Dorsolateral prefrontal cortex (tissue), 122 donors: ENCODE measurements at places on chromosomes 16 and 17.

DNA sequence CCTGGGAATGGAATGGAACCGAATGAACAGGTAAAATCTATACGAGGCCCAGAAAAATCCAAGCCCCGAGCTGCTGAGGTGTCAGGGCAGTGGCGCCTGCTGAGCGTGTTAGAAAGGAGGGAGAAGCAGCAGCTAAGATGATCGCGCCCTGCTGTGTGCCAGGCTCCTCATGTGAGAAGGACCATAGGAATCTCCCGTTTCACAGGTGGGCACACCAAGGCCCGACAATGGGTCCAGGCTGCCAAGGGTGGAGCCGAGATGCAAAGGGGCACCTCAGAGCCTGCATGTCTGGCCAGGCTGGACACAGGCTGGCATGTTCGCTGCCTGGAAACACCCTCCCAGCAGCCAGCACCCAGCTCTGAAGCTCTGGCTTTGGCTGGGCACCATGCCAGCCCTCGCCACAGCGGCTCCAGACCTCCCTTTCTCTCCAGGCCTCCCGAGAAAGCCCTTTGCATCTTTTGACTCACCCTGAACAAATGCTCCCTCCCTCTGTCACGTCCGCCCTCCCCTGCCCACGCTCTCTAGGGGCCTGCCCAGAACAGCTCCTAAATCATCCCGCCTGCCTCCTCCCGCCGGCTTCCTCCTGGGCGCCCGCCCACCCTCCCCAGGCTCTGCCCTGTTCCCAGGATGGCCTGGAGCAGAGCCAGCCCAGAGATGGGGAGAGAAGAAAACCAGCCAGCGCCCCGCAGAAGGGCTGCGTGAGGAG is 217.8 kb upstream of the GSE1 start:
- DNase-seq, result peak; percentile 52

- DNase-seq, result no peak
Measured at GRCh38 chr17:4604111-4604644, 19.8 kb downstream of the SMTNL2 start.

- no peak for DNase-seq
Measured at GRCh38 chr16:48574766-48575165, 35.2 kb downstream of the N4BP1 start.

- peak; percentile 9 for DNase-seq
Measured at GRCh38 chr16:27238591-27238990, 30.0 kb downstream of the NSMCE1 start.

DNA sequence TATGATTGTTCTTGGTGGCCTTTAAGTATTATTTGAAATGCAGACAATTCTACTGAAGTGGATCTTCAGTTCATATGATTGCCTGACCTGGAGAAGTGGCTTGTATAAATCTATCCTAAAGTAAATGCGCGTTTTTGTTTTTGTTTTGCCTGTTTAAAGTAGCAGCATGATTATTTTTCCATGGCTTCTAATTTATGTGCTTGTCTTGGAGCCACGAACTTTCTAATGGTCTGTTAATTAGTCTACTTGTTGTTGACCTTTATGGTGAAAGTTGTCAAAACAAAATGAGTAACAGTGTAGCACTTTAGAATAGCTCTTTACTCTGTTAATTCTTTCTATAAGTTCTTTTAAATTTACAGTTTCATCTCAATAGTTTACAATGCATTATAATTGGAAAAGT is 1.7 kb downstream of the PRKAR1A start:
- no peak for DNase-seq

DNA sequence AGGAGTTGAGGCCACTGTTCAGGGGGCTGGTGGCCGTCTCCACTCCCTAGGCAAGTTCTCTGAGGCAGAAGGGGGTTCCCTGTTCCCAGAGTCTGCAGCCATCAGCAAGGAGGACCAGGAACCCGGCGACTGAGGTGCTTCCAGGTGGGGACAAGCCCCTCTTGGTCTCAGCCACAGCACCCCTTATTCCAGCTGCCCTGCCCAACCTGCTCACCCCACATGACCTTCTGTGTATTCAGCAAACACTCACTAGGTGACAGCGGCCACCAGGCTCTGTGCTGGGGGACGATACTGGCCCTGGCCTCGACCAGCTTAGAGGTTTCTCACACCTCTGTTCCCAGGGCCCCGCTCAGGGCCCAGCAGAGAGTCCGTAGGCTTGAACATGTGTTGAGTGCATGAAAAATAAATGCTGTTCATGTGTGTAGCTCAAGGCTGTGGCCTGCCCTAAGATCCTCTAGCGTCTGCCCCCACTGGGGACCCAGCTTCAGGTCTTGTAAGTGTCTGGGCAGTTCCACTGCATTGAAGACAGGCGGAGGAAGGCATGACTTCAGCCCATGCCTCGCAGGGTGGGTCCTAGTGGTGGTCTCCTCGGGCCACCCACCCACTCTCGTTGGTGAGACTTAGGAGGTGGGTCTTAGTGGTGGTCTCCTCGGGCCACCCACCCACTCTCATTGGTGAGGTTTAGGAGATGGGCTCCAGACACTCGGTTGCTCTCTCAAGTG is 44.2 kb downstream of the NT5M start:
- no peak for DNase-seq

GRCh38 chr17:56583772-56584171 is 9.7 kb upstream of the NOG start:
- DNase-seq, result no peak

GRCh38 chr17:82737967-82738877 is 2.8 kb downstream of the FN3K start:
- peak; percentile 94 for DNase-seq

GRCh38 chr16:2531371-2531695 is at the start of gene CEMP1:
TSS of gene CEMP1 (minus strand) at chr16:2531408. CDS start at chr16:2531073, 335 bp downstream.
- DNase-seq, result no peak

DNA sequence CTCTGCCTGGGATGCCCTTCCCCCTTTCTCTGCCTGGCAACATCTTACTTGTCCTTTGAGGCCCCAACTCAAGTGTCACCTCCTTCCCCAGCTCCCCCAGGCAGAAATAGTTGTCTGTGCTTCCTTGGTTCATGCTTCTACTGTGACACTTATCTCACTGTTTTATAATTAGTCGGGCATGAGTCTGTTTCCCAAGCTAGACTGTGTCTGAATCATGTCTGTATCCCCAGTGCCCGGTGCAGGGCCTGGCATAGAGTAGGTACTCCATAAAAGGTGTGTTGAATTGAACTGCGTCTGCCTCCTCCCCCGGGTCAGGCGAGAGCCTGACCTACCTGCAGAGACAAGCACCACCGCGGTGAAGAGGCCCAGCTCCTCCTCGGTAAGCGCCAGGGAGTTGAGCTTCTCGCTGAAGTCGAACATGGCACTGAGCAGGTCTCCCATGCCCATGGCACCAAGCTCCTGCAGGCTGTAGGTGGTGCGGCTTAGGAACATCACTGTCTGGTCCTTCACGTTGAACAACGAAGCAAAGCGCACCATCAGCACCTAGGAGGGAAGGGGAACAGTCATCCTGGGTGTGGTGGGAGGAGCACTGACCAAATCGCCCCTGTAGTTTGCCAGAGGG is 6.7 kb downstream of the NR1D1 start:
- no peak for DNase-seq

- DNase-seq, result no peak
Measured at GRCh38 chr17:65388911-65389310, 172.5 kb downstream of the AXIN2 start.

GRCh38 chr17:77151186-77151585 is 10.4 kb downstream of the SEC14L1 start:
- no peak for DNase-seq

- DNase-seq, result no peak
Measured at GRCh38 chr17:2068031-2068518, 13.2 kb downstream of the HIC1 start.

- no peak for DNase-seq
Measured at GRCh38 chr17:6052926-6053325, 17.3 kb upstream of the WSCD1 start.

DNA sequence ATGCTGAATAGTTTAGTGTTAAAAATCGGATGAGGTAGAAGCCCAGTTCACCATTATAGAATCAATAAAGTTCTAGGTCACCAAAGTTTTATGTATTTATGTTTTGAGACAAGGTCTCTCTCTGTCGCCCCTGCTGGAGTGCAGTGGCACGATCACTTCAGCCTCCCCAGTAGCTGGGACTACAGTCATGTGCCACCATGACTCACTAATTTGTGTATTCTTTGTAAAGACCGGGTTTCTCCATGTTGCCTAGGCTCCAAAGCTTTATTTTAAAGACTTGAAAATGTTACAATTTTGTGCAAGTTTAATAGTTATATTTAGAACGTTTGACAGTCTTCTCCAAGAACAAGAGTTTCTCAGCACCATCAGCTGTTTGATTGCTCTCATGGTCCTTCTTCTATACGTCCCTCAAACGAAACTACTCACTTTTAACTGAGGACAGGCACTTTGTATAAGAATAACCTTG is 32.1 kb downstream of the NDE1 start:
- DNase-seq, result no peak

- no peak for DNase-seq
Measured at GRCh38 chr17:46061435-46061834, 62.4 kb downstream of the STH start.

DNA sequence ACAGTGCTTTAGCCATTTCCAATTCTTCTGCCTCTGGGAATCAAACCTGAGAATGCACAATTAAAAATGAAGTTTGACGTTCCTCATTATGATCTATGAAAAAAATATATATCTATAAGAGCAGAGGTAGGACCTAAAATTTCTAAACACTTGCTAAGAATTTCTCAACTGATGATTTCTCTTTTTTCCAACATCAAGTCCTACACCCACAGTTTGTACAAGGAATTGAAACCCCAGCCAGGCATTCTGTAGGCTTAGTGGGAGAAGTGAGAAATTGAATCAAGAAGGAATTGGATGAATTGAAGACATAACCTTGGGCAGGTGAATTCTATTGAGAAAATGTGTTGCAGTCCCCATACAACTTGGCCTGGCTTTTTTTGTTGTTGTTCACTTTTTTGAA is 2.7 kb downstream of the CACNG3 start:
- no peak for DNase-seq

DNA sequence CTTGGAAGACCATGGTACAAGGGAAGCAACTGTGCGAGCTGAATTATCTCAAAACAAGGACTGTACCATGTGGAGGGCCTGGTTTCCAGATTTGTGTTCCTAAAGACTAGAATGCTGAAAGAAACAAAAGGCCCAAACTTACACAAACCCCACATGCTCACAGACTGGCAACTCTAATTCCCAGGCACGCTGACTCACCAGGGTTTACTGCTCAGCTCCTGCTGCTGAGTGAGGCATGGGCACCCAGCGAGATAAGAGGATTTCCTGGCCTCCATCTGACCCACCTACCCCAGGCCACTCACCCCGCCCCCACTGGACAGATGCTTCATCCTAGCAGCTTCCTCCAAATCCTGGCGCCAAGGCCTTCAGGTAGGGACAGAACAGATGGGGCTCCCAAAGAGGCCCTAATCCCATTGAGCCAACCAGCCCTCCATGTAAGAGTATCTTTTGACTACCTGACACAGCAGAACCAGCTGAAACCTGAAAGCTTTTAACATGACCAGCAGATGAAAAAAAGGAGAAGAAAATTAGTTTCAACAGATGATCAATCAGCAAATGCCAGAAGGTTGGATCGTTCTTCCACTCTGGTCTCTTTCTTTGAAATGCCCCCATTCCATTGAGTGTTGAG is 33.9 kb downstream of the DCUN1D3 start:
- DNase-seq, result peak; percentile 58

DNA sequence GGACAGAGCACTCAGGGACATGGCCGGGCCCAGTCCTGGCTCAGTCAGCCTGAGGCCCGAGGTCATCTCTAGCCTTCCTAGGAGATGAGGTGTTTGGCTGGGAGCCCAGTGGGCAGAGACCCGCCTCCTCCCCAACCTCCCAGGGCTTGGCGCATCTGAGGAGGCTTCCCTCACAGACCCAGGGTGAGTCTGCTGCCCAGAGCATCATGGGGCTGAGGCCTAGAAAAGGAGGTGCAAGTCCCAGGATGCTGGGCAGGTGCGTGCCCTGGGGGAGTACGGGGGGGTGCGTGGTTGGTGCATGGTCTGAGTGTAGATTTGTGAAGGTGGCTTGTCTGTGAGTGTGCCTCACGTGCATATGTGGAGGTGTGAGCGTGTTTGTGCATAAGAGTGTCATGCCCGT is 4.7 kb downstream of the PDE6G start:
- no peak for DNase-seq

GRCh38 chr16:79127766-79128165 is 472.8 kb downstream of the MAF start:
- DNase-seq, result no peak

DNA sequence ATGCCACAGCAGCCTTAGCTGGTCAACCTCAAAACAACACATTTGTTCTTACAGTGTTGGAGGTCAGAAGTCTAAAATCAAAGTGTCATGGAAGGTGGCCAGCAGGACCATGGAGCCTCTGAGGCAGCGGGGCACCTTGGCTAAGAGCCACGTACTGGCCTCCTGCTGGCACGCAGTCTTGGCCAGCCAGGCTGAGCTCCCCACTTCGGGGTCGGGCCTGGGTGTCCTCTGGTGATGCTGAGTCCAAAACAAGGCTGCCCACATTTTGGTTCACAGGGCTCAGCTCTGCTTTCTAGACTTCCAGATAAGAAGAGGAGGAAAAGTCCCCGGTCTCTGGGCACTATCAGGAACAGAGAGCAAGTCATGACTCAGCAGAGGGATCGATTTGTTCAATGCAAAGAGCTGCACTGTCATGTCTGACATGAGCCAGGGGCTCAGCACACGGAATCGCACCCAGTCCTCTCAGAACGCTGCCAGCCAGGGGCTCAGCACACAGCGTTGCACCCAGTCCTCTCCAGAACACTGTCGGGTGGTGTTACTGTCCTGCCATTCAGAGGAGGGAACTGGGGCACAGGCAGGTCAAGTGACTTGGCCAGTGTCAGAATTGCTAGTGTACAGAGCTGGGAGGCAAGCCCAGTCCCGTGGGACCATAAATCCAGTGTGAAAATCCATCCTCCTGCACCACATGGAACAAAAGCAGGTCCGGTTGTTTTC is 2.5 kb downstream of the LGALS9 start:
- DNase-seq, result no peak

DNA sequence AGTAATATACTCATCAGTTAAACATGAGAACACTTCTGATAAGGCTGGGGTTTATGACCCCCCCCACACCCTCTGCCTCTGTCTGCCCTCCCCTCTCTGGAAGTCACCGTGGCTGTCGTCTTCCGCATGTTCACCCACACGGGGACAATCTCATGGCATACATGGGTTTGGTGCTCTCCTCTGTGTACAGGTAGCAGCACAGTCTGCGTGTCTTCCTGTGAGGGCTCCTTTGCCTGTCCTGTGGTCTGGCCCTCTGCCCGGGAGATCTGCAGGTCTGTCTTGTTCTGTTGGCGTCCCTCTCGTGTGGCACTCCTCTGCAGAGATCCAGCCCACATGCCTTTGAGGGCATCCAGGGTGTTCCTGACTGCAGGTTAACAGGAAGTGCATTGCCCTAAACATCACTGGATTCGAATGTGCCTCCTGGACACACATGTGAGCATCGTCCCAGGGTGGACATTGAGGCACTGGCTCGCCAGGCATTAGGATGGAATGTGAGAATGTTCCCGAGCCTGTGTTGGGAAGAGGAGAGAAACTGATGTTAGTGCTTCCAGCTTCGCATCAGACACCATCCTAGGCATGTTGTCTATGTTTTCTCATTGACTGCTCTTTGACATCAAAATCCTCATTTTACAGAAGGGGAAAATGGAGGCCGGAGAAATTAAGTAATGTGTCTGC is 54.5 kb downstream of the NKD1 start:
- no peak for DNase-seq
